SJCRH30 (cell line): ENCODE measurements at places on chromosomes 6 and 20. TPM values are rescaled to one million over a fixed set of nuclear protein-coding genes. Genes with fewer than 3 reads are reported as not detected.

The PRL gene
- total RNA-seq: 1.1 and 2.1 TPM in 2 replicates

GRCh38 chr6:109478841-109479624, 4.0 kb downstream of the ZBTB24 start:
- H3K4me3 ChIP-seq: no peak overlapping the region
- H3K4me1 ChIP-seq: peaks cover 12% of the 10 kb centered on the region
- no peak overlapping the region for H3K27ac ChIP-seq

DNA sequence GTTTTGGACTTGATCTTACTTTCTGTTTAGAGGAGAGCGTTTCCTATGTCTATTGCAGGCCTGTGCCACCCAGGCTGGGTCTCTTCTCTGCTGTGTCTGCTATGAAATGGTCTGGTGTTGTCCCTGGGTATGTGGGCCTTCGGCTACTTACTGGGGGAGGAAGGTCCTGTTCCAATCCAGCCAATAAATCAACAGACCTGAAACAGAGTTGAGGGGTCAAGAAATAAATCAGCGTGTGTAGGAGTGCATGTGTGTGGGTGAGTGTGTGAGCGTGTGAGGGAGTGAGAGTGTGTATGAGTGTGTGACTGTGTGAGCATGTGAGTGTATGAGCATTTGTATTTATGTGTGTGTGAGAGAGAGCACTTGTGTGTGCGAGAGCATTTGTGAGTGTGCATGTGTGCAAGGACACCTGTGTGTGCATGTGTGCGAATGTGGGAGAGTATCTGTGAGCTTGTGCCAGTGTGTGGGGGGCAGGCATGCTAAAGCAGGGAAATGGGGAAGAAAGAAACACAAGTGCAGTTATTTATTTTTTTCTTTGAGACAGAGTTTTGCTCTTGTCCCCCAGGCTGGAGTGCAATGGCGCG, 86.3 kb upstream of the PMEPA1 start:
- H3K36me3 ChIP-seq: no peaks in the 10 kb centered on the region
- no peak for DNase-seq
- H3K4me1 ChIP-seq: peaks cover 45% of the 10 kb centered on the region

DNA sequence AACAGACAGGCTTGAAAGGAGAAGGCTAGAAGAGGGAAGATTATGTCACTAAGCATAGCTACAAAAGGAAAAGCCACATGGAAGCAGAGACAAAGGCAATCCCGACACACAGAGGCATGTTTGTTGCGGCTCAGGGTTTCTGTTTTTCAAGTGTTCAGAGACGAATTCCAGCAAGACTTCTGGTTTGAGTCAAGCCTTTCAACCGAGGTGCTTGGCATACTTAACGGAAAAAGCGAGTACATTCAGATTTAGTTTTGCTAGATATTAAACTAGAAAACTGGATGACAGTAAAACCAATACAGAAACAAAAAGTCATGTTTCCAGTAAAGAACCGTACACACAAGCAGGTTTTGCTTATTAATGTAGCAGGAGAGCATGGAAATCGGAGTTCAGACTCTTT, 27.2 kb downstream of the MCUR1 start:
- H3K4me1 ChIP-seq: no peaks in the 10 kb centered on the region
- no peak overlapping the region for H3K4me3 ChIP-seq
- peaks cover 3% of the 10 kb centered on the region; the same call in 1 of the 2 replicates for H3K36me3 ChIP-seq
- H3K27me3 ChIP-seq: no peaks in the 10 kb centered on the region
- H3K27ac ChIP-seq: no peak overlapping the region
- no peak for DNase-seq

The SLC17A3 gene
- not detected in 2 replicates for total RNA-seq

The SLC22A16 gene
- 0.38 TPM in 1 of 2 replicates, not detected in the other for total RNA-seq

DNA sequence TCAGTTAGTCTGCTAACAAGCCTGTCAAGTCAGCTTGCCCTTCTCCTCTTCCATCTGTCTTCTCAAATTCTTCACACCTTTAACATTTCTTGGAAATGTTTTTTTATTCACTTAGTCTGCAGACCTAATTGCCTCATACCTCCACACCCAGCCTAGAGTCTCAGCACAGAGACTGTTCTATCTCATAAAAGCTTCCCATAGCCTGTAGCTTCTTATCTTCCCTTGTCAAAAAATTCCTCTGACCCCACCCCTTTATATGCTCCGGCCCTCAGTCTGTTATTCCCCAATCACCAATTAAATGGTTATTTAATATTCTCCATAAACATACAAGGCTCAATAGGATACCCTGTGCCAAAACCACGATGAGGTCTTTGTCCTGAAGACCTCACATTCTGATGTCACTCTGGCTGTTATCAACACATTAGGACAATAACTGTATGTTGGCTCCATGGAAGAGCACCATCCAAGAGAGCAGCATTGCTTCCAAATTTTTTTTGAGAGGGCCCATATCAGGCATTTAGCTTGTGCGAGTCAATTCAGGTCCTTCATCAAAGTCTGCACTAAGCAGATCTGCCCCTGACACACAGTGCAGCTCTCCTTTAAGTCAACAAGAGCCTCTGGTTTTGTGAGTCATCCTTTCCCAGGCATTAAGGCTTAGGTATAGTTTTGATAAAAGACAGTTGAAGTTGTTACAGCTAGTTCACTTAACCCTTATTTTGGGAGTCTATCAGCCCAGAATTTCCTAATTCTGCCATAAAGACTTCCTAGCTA, 83.2 kb upstream of the TBX18 start:
- no peaks in the 10 kb centered on the region for H3K36me3 ChIP-seq
- H3K4me1 ChIP-seq: no peaks in the 10 kb centered on the region
- no peaks in the 10 kb centered on the region for H3K27me3 ChIP-seq
- H3K27ac ChIP-seq: no peak overlapping the region

DNA sequence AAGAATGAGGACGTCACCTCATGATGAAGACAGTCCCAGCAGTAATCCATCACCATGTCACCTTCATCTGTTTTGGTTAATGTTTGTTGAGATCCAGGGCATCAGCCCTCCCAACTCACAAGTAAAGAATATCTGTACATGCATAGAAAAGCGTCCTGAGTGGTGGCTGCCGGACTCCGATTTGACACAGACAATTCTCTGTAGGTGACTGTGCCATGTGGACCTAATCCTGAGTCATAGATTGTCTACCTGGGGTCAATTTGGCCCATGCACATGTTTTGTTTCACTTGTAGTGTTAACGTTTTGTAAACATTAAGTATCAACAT, 168.4 kb upstream of the UST start:
- no peak overlapping the region for H3K27ac ChIP-seq
- H3K4me3 ChIP-seq: no peak overlapping the region
- no peak for DNase-seq
- no peaks in the 10 kb centered on the region for H3K36me3 ChIP-seq
- peaks cover 7% of the 10 kb centered on the region; the same call in 1 of the 2 replicates for H3K4me1 ChIP-seq
- no peaks in the 10 kb centered on the region for H3K27me3 ChIP-seq

DNA sequence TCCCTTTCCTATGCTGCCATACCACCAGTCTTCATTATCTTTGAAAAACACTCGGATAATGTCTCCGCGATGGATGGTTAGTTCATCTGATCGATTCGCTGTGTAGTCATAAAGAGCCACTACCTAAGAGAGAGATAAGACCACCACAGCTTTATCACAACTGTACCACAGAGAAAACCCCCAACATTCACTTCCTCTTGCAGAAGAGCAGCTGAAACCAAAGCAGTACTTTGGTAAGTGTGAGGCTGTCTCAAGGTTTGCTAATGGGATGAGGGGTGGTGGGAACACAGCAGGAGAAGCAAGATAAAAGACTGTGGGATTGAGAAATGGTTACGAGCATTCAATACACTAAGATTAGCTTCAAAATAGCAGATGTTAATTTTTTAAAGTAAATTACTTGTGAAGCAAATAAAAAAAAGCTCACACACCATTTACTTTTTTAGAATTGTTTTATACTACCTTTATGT, 142.1 kb downstream of the MYB start:
- no peak overlapping the region for H3K4me3 ChIP-seq
- DNase-seq: no peak
- no peaks in the 10 kb centered on the region for H3K4me1 ChIP-seq

The DEFB116 gene
- total RNA-seq: not detected in 2 replicates
